ENCODE measurements at places on chromosomes 1 and 21.

GRCh38 chr1:174190691-174191199 lies 31.4 kb downstream of the RABGAP1L start:
- no peak for DNase-seq

DNA sequence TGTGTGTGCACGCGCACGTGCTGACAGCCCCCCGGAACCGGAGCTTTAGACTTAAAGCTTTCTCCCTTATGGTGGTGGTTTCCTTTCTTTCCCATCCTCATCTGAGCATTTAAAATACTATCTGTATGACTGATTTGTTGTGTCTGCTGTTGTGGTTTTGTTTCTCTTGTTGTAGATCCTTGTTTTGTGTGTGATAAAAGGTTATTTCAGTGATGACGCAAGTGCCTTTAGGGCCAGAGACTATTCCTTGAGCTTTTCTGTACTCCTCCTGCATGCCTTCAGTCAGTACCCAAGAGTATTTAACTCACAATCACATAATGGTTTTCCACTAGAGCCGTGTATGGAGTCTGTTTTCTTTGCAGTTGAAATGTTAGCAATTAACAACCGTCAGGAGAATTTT lies 45.4 kb downstream of the LCA5L start:
- no peak for DNase-seq

- no peak for DNase-seq
Observed at GRCh38 chr1:178091986-178092745, 1.7 kb upstream of the RASAL2 start.

DNA sequence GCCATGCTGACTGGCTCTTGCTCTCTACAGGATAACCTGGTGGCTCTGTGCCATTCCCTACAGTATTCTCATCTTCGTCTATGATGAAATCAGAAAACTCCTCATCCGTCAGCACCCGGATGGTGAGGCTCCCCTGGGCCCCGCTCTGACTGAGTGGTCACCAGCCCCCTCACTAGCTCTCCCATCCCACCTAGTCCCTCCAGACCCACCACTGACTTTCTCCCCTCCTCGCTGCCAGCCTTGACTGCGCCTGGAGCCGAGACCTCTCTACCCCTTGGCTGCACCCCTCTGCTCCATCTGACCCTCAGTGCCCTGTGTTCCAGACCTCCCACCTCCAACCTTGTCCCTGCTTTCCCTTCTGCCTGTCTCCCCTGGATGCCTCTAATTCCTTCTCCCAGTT lies 4.1 kb upstream of the CASQ1 start:
- DNase-seq, result no peak

GRCh38 chr1:19405195-19405760 lies 80.1 kb downstream of the CAPZB start:
- DNase-seq, result no peak

DNA sequence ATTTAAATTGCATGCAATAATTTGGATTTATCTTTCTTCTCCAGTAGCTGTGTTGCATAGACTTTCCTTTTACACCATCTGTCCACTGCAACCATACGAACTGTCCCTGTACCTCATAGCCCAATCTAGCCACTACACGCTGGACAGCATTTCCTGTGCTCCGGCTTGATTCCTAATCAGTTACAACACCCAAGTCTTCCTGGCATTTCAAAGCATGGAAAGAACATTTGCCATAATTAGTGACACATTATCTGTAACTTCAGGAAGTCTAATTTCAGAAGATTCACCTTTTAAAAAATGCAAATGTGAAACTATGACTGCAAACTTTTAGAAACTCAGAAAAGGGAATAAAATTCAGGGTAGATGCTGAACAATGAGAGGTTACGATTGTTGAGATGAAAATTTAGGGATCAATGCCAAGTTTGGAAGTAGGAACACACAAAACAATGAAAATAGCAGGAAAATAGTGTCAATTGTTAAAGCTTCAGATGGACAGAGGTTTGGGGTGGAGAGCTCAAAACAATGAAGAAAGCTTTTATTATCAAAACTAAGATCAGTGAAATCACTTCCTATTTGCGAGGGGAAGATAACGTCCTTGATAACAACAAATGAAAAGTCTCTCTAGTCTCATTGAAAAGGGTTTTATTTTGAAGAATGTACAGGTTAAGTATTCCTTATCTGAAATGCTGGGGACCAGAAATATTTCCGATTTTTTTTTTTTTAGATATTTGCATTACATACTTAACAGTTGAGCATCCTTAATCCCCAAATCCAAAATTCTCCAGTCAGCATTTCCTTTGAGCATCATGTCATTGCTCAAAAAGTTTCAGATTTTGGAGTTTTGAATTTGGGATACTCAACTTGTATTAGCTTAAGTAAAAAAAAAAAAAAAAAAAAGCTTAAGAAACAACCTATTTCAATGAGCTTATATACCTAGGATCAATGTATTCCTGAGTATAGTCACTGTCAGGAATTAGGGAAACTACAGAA lies 107.3 kb downstream of the FNBP1L start:
- DNase-seq, result no peak

DNA sequence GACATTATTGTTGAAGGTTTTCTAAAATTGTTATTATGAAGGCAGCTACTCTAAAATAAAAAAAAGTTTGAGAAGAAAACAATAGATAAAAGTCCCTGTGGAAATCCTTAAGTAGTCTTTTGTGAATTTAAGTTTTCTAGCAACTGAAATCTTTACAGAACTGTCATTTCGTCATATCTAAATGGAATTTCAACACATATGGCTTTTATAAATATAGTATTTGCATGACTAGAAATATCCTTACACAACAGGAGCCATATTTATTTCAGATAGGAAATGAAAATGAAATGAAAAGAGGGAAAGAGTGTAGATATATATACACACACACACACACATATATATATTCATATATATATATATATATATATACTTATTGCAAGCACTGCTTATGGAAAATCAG lies 204.7 kb upstream of the RGS18 start:
- no peak for DNase-seq

GRCh38 chr1:82445132-82445531 lies 644.4 kb downstream of the ADGRL2 start:
- DNase-seq, result no peak

GRCh38 chr1:235808223-235808622 lies 58.5 kb downstream of the LYST start:
- DNase-seq, result no peak

DNA sequence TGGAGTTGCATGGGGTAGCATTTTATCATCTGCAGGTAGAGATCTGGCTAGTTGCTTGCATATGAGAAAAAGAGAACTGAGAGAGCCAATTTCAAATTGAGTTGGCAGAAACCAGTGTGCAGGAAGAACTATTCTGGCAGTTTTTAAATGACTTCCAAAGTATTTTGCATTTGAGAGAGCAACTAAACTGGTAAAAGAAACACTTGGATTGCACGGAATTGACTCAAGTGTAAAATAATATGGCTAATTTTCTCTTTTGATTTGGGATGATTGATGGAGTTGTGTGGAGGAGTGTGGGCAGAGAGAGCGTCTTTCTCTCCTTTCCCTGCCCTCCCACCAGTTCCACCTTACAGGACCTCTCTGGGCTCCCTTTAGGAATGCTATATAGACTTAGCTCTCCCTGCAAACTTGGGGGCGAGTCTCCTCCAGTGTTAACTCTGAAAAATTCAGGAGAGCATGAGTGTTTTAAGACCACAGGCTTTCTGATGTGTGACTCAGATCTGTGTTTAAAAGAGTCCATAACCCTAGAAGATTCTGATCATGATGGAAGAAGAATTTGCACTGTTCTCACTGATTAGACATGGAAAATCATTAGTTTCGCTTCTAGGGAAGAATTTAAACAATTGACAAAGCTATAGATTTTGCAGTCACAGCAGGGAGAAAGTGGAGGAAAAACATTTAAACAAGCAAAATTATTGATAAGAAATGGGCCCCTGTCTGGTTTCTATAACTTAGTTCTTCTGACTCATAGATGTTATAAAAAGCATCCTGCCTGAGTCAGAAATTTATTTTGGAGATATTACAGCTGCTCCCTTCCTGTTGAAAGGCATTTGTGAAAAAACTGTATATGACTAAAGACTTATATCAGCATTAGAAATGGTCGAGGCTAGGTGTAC lies 24.9 kb upstream of the CTBS start:
- no peak for DNase-seq

GRCh38 chr21:26050857-26051256 lies 119.7 kb downstream of the APP start:
- no peak for DNase-seq

GRCh38 chr1:39892601-39893595 lies 8.8 kb downstream of the MYCL start:
- no peak for DNase-seq

- no peak for DNase-seq
Observed at GRCh38 chr1:198465201-198466144, 75.0 kb downstream of the ATP6V1G3 start.

DNA sequence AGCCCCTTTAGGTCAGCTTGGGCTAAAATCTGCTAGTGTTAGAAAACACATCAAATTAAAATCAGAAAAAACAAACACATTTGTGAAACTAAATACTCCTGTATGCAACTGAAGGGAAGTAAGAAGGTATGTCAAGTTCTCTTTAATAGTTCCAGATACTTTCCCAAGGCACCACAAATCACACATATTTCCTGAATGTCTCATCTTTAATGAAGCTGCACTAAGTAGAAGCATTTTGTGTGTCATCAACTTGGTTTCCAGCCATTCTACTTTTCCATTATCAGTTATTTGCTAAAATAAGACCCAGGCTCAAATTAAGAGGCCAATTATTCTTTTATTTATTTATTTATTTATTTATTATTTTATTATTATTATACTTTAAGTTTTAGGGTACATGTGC lies 34.7 kb downstream of the CRB1 start:
- DNase-seq, result no peak

- no peak for DNase-seq
Observed at GRCh38 chr1:58392083-58392482, 154.4 kb downstream of the OMA1 start.

All from effector memory CD4-positive, alpha-beta T cell (primary cell).